ENCODE measurements at places on chromosomes 4 and X.

- DNase-seq = no peak
Observed at GRCh38 chrX:112645774-112646173, 34.0 kb downstream of the LHFPL1 start.

GRCh38 chrX:1316527-1316926 is 20.1 kb upstream of the IL3RA start:
- no peak for DNase-seq

- DNase-seq = no peak
Observed at GRCh38 chr4:152735906-152736305, 43.6 kb downstream of the TIGD4 start.

DNA sequence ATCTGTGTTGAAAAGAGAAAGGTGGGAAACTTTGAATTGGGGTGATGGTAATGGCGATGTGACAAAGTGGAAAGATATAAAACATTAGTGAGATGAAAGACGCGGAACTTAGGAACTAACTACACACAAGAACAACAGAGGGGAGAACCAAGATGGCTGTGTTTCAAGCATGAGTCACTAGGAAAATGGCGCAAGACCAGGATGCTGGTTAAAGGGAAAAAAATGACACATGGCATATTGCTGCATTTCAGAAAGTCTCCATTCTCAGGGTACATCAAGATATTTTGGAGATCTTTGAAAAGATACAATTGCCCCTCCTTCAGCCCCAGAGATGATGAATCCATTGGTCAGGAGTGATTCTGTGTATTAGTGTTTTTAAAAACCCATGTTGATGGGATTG is 164.4 kb downstream of the FBXO8 start:
- DNase-seq = peak; percentile 28

DNA sequence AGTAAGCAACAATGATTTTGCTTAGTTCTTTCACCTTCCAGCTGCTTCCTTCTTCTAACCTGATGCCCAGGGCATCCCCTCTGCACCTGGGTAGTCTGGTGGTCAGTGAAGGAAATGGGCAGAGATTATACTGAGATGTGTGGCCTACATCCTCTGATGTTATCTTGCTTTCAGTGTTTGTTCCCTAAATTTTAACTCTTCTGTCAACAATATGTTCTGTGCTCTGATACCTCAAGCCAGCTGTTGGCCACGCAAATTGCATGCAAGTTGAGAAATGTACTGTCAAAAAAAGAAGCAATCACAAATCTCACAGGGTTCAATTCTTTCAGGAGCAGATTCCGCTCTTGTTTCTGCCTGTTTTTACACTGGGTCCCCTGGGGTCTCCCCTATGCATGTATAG is 73.8 kb downstream of the FBXW7 start:
- no peak for DNase-seq

- peak; percentile 58 for DNase-seq
Observed at GRCh38 chrX:22246620-22247019, 26.1 kb upstream of the CBLL2 start.

DNA sequence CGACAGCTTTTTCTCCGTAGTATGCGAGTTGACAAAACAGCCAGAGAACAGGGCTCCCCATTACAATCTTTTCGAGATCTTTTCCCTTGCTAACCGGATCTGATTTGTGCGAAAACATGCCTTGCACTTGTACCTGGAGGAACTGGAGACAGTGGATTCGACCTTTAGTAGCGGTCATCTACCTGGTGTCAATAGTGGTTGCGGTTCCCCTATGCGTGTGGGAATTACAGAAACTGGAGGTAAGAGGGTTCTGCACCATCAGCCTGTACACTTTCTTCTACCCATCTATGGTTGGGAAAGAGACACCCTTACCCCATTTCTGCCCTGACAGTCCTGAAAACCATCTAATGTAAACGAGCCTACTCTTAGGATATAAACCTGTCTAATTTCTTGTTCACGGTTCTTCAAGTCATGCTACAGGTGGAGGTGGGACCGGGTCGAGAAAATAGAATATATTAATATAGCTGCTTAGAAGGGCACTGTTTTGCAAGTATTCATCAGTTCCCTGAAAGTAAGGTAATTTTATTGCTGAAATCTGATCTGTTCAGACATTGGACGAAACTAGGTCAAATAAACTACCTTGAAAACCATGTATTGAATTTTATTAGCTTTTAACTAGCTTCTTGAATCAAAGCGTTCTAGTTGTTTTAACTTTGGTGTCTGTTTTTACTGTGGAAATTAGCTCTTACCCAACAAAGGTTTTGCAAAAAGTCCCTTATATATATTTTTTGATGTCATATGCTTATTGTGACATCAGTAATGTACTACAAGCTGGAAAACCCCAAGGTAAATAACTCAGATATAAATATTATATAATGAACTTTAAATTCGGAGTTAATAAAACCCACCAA is 869 bp downstream of the TMEM184C start:
- no peak for DNase-seq

GRCh38 chr4:26462874-26463273 is 27.4 kb downstream of the CCKAR start:
- no peak for DNase-seq

DNA sequence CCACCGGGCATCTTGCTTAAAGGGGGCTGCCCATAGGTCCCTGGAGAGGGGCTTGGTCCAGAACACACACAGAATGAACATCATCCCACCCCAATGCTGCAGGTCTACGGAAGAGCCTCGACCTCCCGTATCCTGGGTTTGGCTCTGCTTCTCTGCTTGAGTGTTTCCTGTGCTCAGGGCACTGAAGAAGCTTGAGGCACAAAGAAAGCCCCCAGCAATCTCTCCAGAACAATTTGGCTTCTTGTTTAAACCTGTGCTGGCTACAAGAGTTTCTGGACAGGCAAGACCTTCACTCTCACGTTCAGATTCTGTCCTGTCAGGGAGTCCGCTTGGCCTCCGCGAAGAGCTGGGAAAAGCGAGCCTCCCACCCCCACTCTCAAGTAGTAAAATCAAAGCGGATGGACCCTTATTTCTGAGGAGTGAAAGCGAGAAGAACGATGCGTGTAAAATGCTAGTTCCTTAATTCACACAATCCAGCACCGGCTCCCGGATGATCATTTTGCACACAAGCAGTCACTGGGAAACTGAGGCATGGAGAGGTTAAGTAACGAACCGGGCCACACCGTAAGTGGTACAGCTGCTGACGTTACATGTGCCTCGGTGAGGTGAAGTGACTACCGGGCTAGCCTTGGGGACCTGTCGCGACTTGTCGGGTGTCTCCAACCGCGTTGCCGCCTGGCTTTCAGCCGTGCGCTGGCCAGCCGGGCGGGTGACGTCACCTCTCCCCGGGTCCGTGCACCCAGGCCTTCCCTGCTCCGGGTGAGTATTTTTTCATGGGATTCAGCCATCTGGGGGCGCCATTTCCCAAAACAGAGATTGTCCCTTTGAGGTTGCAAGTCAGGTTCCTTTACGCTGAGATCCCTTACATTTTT is 3.1 kb upstream of the SFRP2 start:
- DNase-seq = no peak

- DNase-seq = no peak
Observed at GRCh38 chrX:3154386-3154975, 113.2 kb downstream of the ARSF start.

DNA sequence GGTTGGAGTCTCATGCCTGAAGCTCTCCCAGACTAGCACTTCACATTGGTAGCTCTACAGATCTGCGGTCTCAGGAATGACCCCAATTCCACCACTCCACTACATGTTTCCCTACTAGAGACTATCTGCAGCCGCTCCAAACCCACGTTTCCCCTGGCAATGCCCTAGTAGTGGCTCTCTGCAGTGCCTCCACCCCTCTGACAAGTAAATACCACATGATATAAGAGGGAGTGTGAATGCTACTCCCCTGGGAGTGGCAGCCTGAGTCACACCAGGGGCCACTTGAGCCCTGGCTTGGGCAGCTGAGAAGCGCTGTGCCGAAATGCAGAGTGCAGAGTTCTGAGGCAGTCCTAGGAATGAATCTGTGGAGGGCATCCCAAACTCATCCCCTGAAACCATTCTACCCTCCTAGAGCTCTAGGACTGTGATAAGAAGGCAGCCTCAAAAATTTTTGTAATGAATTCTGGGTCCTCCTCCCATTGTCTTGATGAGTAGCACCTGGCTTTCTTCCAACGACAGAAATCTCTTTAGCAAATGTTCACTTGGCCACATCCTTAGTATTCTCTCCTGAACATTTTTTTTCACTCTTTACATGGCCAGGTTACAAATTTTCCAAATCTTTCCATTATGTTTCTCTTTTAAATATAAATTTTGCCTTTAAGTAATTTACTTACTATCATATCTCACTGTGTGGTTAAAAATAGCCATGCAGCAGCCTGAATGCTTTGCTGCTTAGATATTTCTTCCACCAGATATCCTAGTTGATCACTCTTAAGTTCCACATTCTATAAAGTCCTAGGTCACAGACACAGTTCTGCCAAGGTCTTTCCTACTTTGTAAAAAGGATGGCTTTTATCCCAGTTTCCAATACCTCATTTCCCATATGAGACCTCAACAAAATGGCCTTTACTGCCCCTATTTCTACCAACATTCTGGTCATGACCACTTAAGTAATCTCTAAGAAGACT is 160.2 kb upstream of the CPEB2 start:
- peak; percentile 40 for DNase-seq

DNA sequence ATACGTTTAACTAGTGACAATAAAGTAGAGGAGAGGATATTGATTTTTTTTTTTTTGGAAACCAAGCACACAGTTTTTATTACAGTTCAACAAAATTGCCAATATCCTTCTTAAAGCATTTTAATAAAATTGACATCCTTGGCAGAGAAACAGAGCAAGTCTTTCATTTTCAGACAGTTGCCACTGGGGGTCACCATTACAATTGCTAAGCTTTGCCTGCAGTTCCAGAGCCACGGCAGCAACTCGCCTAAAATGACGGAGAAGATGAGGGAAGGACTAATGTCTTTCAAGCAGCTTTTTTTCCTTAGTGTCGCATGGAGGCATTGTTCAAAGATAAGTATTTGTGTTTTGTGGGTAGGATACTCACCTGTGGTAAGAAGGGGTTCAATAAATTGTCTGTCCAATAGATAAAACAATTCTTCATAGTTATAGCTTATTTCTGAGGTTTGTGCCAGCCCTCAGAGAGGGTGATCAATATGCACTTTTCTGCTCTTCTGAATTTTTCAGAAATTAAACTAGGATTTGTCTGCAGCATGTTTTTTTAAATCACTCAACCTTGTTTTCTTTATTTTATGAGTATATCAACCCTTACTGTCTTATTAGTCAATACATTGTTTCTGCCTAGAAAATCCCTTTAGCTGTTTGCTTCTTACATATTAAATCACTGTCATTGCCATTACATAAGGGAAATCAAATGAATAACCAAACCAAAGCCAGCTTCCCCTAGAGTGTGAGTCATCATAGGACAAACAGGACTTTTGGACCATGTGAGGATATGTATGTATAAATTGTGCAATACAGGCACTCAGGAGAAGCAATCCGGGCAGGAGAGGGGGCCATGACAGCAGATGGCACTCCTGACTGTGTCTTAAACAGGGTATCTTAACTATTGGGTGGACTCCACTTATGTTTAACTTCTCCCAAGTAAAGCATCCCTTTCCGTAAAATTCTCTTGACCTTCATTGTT is 508.1 kb upstream of the ARX start:
- peak; percentile 15 for DNase-seq

DNA sequence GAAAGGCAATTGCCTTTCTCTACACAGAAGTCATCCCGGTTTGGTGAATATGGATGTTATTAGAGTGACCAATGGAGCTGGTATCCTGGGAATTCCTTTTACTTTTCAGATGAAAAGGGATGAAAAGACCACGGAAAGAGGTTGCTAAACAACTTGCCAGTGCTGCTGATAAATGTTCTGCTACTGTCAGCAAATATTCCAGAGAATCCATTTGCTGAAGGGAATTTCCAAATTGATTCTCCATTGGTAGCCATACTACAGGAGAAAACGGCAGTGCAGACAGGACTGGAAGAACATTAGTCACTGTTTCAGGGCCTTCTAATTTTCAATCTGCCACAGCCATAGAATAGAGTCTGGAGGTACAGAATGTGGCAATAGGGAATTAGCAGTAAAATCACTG is 451.5 kb downstream of the PCDH11X start:
- DNase-seq = no peak

DNA sequence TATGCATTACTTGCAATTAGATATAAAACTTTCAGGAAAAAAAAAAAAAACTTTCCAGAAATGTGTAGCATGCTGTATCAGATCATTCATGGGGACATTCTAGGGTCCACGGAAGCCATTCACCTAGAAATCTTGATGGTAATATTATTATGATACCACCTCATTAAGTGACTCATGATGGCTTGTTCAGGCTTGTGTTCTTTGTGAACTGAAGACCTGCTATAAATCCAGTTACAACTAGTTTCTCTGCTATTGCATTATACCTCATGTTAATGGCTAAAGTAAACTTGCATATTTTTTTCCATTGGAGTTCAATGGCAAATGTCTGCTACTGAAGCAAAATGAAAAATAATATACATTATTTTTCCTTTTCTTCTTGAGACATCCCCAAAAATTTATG is 35.3 kb upstream of the PTPN13 start:
- DNase-seq = no peak

DNA sequence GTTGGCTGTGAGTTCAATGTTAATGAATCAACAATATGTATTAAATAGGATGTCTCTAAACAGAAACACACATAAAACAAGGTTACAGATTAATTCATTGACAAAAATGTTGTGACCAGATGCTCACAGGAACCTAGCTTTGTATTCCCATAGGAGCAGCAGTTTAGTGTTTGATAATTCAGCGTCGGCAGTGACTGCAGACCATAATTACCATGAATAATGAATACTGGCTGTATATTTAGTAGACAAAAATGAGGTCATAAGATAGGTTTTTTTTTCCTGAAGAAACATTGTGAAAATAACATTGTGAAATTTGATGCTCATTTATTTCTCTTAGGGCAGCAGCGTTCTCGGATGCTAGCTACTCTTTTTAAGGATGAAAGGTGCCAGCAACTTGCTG is 27.8 kb downstream of the COPS4 start:
- no peak for DNase-seq
